ENCODE measurements at places on chromosomes 12 and 14. TPM values are rescaled to one million over a fixed set of nuclear protein-coding genes. Genes with fewer than 3 reads are reported as not detected.
A peak's percentile ranks its signal among the peaks of the same experiment; 100 is the strongest.

The TEX22 gene
- total RNA-seq, result 3.7 TPM

The AICDA gene
- total RNA-seq, result not detected

The PZP gene
- total RNA-seq, result not detected

The STON2 gene
- total RNA-seq, result 1.5 TPM

The GATC gene
- total RNA-seq, result 33.2 TPM

The CLEC4E gene
- not detected for total RNA-seq

The OLR1 gene
- total RNA-seq, result not detected

The SLC7A7 gene
- 0.71 TPM for total RNA-seq

The POTEM gene
- not detected for total RNA-seq

The SYCP3 gene
- 0.42 TPM for total RNA-seq

The SRRM4 gene
- not detected for total RNA-seq

- ATAC-seq, result no peak
Measured at GRCh38 chr12:70534466-70534865, 102.8 kb downstream of the PTPRB start.

DNA sequence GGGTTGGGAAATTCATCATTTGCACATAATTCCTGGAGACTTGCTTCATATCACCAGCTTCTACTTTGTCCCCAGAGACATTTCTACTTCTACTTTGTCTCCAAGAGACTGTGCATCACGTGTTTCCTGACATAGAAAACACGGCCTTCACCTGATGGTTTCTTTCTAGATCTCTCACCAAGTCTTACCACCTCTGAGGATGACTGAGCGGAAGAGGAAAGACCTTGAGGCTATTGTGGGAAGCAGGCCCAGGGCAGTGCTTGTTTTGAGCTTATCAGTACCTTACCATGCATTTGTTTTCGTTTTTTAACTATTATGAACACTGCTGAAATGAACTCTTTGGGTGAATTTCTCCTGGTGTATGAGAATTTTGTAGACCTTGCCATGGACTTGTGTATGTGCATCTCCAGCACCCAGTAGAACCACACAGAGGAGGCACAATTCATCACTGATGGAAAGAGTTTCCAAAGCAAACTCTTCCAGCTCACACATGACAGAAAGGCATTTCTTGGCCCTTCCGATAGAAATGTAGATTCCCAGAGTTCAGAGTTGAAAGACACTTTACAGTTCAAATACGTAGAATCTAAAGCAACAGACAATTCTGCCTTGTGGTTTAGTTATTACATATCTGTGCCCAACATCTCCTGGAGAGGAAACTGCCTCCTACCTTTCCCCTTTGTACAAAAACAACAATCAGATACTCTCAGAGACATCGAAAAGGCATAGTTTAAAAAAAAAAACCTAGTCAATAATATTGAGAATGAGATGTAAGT, 434.7 kb downstream of the FUT8 start:
- peak; percentile 84 for ATAC-seq

- ATAC-seq, result no peak
Measured at GRCh38 chr12:131923260-131923659, 5.8 kb upstream of the PUS1 start.

GRCh38 chr12:123828120-123828519, 66.0 kb downstream of the DNAH10 start:
- no peak for ATAC-seq

- ATAC-seq, result no peak
Measured at GRCh38 chr14:90651271-90651804, 164.9 kb downstream of the TTC7B start.

- ATAC-seq, result no peak
Measured at GRCh38 chr12:79451978-79452377, 238.8 kb downstream of the PAWR start.

DNA sequence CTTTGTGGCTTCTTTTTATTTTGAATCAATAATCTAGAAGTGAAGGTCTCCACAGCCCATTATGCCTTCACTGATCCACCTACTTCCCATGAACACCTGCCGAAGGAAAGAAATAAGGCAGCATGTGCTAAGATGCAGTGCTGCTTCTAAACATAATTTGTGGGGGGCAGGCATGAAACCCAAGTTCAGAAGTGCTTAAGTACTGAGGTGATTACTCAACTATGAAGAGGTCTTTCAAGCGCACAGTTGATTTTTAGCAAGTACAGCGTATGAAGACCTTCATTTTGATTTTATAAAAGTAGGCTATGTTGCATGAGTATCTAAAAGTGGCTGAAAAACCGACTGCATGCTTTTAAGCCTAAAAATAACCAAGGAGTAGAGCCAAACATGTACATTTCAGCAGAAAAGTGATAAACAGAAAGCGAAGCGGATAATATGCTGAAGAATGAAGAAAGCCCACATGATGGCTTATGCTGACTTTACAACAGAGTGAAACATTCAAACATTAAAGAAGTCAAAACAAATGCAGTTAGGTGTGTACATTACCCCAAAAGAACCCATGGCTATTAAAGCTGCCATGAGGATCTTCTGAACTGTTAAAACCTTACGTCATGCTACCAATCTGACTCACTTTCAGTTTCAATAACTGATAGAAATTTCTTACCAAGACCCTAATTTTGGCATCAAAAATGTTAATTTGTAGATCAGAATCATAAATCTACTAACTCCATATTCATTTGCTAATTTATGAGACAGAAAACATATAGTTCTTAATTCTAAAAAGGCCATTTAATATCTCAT, 29.3 kb downstream of the KICS2 start:
- peak; percentile 46 for ATAC-seq

DNA sequence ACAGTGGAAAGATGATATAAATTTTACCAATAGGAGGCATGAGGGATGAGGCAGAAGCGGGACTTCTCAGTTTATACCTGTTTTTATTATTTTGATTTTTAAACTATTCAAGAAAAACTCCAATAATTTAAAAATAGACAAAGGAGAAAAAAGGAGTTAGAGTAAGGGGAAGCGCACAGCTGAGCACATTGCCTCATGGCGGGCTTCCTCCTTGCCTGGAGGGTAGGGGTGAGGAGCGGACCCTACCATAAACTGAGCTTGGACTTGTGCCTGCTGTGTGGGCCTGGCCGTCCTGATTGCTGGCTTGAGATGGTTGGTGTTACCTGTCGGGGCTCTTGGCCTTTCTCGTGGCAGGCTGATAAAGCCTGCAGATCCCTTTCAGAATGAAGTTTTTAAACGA, 15.1 kb upstream of the HIP1R start:
- no peak for ATAC-seq

DNA sequence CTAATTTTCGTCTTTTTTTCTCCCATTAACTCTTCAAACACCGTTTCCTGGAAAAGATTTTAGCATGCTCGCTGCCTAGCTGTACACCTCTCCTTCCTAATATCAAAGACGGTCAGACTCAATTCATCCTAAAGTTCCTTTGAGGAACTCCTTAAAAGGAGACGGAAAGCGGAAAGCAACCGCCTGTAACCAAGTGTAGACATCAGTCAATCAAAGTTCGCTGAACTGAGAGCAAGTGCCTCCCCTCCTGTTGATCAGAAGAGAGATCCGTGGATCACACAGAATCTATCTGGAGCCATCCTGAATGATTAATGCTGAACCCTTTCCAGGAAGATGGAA, 412 bp upstream of the TEP1 start:
- peak; percentile 58 for ATAC-seq

- no peak for ATAC-seq
Measured at GRCh38 chr14:79404874-79405511, 806.3 kb downstream of the DIO2 start.

DNA sequence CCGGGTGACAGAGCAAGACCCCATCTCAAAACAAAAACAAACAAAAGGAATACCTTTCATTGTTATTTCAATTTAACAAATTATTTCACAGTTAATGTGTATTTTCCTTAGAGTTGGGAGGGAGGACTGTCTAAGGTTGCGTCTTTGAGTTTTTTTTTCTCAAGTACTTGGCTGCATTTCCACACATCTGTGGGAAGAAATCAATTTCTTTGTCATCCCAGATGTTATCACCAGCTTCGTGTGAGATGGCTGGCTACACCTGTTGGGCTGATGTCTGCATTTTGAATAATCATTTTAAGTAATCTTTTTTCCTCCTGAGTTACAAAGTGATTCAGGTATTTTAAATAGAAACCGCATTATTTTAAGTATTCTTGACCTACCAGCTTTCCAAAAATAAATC, 59.4 kb downstream of the EML1 start:
- no peak for ATAC-seq

DNA sequence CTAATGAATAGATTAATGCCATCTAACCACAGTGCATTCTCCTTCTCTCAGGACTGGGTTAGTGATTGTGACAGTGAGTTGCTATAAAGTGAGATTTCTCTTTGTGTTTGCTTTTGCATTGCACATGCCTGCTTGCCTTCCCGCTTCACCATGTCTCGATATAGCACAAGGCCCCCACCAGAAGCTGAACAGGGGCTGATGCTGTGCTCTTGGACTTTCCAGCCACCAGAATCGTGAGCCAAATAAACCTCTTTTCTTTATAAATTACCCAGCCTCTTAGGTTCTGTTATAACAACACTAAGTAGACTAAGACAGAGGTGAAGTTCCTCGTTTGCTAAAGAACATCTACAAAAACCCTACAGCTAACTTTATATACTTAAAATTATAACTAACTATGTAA, 173.0 kb downstream of the KIF26A start:
- no peak for ATAC-seq

GRCh38 chr14:69259168-69259526, 811 bp upstream of the GALNT16 start:
- ATAC-seq, result no peak

GRCh38 chr12:2347844-2348481, 295.2 kb downstream of the CACNA1C start:
- no peak for ATAC-seq

GRCh38 chr14:72651081-72651480, 242.8 kb downstream of the DPF3 start:
- ATAC-seq, result no peak

All from activated T-helper 17 cell treated with anti-CD3 and anti-CD28 coated beads, Interleukin-2, amount 50 U/mL, for 72 hours (primary cell).